Neural crest cell (in vitro differentiated cells): ENCODE measurements at places on chromosomes 12 and 14.

GRCh38 chr12:52469853-52470252 lies 3.8 kb downstream of the KRT6C start:
- no peak for DNase-seq

DNA sequence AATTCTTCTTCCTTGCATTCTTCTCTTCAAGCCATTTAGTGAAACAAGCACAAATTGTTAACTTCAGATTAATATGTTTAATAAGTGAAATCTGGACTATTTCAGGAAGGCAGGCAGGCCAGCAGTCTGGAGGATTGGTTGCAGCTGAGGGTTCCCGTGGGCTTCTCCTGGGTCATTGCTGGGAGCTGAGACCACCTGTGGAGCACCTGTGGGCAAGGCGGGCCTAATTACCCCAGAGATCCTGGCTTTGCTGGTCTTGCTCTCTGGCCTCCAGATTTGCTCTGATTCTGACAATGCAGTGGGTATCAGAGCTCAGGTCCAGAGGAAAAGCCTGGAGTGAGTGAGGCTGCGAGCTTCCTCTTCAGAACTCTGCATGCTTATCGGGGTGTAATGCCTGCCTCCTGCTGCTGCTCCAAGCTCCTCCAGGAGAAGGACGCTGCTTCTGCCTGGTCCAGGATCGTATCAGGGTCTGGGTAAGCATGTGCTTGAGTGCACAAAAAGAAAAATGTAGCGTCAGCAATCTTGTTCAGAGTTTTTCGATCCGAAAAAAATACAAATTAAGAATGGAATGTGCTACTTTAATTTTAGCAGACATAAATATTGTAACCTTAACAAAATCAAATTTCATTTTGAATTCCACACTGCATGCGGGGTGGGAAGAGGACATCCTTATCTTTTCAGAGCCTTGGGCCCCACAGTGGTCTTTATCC lies 93.8 kb downstream of the TMEM30B start:
- no peak for DNase-seq

DNA sequence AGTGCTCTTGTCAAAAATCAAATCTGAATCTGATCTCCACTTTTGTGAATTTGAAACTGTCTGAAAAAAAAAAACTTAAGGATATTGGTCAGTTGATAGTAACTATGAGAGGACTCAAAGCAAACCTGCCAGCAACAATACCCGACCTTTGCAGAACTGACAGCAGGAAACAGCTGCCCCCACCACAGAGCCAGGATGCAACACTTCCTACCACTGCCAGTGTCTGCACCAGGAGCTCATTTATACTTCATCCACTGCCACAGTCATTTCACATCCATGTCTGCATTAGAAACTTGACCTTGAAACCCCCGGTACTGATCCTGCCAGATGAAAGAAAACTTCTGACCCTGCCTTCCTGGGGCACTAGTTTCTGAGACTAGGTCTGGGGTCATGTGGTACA lies 27.4 kb upstream of the RXYLT1 start:
- DNase-seq: no peak

DNA sequence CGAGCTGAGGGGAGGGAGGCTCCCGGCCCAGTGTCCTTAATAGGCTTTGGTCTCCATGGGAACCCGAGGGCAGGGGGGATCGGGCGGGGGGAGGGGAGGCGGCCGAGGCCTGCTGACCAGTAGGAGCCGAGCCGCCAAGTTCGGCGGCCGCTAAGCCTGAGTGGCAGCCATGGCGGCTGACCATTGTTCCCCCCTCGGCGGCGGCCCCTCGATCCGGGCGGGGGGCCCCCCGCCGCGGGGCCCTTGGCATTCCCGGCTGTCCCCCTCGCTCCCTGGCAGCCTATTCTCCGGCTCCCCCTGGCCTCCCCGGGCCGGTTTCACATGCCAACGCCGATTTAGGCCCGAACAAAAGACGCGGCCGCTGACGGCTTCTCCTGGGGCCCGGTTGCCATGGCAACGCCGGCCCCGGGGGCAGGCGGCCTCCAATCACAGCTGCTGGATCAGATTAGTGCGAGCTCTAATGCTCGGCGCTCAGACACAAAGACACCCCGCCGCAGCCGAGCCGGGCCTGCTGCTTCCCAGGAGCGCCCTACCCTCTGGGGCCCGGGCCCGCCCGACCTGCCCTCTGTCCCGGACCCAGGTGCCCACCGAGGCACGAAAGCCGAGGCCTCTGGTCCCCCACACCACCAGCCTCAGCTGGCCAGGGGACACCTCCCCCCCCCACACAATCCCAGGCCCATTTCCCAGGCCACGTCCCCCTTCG lies 7.3 kb downstream of the MSI1 start:
- peak; percentile 93 for DNase-seq

- DNase-seq: peak; percentile 13
These were observed 20.5 kb downstream of the SARNP start for GRCh38 chr12:55797068-55797467.

DNA sequence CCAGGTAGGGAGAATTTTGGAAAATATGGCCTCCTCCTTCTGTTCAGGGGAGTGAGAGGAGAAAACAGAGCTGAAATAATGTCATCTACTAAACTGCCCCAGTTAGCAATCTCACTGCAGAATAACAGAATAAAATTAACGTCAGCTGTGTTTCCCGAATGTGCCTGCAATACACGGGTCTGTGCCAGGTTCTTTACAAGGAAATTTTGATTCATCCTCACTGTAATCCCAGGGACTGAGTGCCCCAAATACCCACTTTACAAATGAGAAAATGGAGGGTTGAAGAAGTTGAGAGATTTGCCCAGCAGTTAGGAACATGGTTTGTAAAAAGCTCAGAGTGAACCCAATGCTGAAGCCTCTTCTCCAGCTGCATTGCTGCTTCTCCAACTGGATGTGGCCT lies 21.3 kb upstream of the SERPINA6 start:
- no peak for DNase-seq

DNA sequence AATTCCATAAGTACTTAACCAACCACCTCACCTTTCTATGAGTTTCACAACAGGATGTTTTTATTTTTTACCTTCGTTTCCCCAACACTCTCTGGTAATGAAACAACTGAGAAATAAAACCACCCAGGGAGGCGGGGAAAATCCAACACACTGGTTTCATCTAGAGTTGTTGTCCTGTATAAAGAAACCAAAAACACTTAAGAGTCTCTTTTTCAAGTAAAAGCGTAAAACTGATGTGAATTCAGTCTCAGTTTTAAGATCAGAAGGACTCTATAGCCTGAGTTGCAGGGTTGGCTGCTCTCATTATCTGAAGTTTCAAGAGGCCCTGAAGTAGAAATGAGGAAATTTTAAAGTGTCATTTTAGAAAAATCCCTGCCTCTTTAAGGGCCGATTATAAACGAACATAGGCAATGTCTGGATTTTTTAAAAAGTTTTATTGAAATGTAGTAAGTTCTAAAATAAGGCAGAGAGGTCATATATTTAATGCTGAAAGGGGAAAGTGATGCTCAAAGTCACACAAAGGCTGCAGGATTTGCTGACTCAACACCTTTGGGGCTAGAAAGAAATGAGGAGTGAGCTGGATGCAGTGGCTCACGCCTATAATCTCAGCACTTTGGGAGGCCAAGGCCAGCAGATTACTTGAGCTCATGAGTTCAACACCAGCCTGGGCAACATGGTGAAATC lies 27.2 kb downstream of the HIGD1C start:
- no peak for DNase-seq

DNA sequence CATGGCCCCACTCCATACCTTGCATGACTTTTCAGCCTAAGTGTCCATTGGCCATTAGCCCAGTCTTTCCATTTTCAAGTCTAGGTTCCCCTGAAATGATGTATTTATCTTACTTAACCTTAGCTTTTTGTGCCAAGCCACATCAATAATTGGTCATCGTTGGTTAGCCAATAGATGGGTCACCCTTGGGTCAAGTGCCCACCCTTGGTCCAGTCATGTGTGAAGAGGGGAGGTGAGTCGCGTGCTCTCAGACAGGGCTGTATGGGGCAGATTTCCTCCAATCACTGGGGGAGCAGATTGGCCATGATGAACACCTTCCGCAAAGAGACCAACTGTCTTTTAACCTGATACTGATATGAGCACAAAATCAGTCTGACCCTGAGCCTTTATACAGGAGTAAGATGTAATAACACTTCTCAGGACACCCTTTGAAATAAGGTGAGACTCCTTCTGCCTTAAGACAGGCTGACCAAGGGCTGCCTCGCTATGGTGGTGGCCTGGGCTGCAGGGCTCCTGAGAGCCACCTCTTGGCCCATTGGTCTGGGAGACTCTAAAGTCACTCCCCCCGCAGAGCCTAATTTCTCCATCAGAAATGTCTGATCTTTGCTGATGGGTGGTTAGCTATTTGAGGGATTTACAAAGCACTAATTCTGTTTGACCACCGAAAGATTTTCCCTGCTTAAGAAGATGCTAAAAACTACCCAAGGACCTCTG lies 143.2 kb downstream of the ZFP36L1 start:
- DNase-seq: no peak

DNA sequence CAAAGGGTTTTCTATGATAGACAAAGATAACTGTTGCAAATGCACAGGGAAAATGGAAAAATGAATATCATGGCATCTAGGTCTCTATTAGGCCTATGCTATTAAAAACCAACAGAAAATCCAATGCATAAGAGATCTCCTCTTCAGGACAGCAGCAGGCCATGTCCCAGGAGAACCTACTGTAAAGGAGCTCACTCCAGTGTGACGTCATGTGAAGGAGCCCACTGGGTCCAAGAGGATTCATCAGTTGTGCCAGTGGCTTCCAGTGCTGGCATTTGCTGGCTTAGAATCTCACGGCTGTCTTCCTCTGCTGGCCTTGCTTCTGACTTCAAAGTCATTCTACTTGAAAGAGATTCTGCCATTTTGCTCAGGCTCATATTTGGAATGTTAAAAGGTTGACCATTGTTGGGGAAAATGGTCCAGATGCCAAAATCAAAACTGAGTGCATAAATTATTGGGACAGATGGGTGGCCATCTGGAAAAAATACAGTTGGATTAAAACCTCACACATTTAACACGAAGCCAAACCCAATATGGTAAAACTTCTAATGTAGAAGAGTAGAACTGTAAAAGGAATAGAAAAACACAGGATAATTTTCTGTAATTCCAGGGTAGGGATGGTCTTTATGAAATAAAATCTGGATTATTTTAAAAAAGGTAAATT lies 75.4 kb upstream of the ARID2 start:
- no peak for DNase-seq

- DNase-seq: no peak
These were observed 12.9 kb upstream of the FAM181A start for GRCh38 chr14:93914278-93914677.

DNA sequence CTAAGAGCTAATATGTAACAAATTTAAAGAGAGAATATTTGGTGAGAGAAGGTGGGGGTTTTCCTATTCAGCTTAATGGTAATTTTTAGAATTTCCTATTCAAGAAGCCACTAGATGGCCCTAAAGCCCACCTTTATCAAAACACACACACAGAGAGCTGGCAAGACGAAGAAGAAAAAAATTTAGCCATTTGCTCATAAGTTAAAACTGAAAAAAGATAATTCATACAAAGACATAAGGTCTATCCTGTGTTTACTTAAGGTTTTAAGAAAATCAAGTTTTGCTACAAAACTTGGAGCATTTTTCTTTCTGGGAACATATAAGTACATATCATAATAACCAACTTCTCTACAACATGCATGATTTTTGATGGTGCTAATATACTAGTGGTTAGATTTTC lies 46.8 kb upstream of the PCED1B start:
- DNase-seq: no peak

DNA sequence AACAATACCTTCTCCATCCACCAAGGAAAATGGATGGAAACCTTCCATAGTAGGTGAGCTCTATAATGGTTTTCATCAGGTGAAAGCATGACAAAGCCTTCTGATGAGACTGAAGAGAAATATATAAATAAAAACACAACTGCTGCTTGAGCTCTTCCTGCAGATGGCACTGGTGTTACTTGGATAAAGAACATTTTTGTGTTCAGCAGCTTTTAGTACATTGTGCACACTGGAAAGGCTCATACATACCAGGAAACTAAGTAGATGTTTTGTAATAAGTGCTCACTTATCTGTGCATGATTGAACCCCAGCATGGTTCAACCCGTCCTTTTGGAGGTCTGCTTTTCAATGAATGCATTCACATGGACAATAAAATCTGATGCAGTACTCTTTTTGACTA lies 357.3 kb upstream of the MIS18BP1 start:
- DNase-seq: no peak

DNA sequence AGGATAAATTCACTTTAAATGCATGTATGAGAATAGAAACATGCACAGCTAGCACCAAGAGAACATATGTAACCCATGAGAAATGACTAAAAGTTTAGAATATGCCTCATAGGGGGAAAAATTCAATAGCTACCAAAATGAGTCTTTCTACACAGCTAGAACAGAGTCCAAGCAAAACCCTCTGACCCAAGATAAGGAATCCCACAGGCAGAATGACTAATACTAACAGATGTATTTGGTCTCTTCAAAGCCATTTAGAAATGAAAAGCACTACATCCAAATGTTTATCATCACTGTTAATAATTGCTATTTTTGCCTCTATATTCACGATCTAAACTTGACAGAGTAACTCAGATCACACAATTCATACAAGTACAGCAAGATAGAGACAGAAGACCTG lies 44.0 kb downstream of the KICS2 start:
- no peak for DNase-seq

DNA sequence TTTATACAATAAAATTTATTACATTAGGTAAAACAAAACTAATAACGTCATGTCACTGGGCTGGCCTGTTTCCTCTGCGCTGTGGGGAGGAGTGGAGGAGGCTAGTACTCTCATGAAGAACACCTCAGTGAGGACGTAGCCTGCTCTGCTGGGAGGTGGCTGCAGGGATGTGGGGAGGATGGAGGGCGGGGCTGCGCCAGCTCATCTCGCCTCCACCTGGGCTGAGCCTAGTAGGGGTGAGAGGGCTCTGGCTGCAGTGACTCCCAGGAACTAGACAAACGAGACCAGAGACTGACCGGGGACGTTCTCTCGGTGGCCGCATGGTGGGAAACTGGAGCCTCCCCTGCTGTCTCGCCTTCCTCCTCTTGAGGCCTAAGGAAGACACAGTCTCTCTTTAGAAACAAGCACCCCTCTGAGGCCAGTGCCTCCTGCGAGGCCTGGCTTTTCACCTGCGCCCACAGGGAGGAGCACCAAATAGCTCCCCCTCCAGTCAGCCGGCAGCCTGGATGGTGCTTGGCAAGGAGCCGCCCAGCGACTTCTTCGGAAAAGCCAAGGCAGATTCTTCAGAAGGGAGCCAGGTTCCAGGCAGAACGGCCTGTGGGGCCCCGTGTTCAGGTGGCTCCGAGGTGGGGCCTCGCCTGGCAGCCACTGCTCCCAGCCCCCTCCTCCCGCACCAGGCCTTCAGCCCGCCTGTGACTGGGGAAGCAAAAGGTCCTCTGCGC lies 62.4 kb downstream of the PLEKHG3 start:
- DNase-seq: no peak

GRCh38 chr14:81561084-81561775 lies 27.6 kb upstream of the SEL1L start:
- no peak for DNase-seq

DNA sequence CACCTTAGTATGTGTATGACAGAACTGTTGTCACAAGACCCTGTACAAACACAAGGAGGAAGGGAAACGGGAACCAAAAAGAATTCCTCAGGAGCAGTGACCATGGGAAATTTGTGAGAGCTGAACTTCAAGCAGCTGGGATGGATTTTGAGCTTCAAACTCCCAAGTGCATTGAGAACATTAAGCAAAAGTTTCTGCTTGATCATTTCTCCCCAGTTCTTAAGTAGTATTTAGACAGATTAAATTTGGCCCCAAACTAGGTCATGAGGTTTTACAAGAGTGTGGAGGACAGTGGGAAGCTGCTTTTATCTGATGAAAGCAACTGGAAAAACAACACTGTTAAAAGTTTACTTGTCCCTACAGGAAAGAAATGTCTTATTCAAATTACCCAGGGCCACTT lies 206.0 kb upstream of the DCN start:
- DNase-seq: no peak

GRCh38 chr14:96512602-96513397 lies 10.6 kb downstream of the PAPOLA start:
- no peak for DNase-seq
